ENCODE measurements at places on chromosomes 3 and 15.
A peak's percentile ranks its signal among the peaks of the same experiment; 100 is the strongest.

DNA sequence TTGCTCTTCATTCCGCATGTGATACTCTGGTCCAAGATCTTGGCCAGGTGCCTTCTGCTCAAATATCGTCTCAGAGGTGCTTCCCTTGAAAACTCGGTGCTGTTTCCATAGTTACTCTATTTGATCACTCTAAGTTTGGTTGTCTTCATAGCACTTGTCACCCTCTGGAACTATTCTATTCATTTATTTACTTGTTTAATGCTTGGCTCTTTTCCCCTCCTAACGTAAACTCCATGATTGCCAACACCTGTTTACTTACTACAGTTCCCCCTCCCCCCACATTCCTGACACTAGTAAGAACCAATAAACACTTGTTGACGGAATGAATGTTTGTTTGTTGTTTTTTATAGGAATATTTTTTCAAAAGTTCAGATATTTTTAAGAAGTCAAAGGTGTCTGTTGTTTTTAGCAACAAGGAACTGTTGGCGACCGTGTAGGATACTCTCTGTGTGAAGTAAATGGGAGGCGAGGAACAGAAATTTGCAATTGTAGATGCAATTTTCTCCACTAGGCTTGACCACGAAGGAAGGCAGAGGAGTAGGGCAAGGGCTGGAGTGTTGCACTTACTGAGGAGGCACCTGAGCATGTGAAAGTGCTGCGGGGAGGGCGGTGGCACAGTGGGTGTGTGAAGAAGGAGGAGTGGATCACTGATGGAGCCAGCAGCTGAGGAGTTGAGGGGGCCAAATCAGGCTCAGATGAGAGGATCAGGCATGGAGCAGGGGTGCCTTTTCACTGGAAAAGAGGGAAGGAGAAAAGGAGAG lies 48.4 kb downstream of the MOBP start:
- DNase-seq, result no peak

DNA sequence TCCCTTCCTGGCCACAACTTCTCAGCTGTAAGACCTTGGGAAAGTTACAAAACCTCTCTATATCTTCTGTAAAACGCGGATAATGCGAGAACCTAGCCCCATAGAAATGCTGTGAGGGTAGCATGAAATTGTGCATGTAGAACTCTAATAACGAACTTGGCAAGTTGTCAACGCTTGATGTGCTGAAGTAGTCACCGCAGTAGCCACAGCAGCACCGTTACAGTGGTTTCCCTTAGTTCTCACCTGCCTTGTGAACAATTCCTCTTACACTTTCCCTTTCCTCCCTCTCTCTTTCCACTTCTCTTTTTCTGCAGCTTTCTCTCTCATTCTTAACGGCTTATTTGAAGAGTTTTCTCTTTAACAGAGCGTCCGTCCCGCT lies 447 bp upstream of the SHQ1 start:
- DNase-seq, result no peak

GRCh38 chr15:36601497-36601932 lies 22.1 kb downstream of the CDIN1 start:
- no peak for DNase-seq

- DNase-seq, result no peak
These were observed 10.9 kb downstream of the GNB5 start for GRCh38 chr15:52180196-52180835.

- DNase-seq, result no peak
These were observed 1010.6 kb downstream of the ROBO2 start for GRCh38 chr3:78050276-78051065.

DNA sequence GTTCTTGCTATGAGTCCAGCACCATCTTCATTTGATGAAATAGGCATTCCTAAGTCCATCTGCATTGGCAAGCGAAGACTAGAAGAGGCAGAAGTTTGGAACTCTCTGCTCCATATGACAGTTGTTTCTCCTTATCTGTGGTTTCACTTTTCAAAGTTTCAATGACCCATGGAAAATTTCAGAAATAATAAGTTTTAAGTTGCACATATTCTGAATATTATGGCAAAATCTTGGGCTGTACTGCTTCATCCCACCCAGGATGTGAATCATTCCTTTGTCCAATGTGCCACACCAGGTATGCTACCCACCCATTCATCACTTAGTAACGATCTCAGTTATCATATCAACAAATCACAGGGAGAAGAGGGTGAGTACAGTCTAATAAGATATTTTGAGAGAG lies 647.9 kb downstream of the GRM7 start:
- DNase-seq, result no peak

GRCh38 chr3:140447136-140447535 lies 230.7 kb upstream of the TRIM42 start:
- no peak for DNase-seq

DNA sequence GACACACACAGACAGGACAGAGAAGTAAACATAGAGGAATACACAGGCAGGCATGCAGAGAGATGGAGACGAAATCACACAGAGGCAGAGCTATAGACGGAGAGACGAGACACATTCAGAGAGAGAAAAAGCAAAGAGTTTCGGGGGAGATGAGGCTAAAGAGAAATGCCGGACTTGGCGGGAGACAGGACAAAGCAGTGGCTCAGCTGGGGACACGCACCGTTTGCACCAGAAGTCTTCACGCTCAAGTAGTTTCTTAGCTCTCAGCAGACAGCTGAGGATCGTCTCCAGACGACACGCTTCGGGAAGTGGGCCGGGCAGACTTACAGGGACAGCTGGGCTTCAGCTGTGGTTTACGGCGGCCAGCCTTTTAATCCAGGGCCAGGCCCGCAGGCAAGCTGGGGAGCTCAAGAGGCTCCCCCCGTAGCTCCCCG lies 56.2 kb upstream of the DLG1 start:
- DNase-seq, result no peak

DNA sequence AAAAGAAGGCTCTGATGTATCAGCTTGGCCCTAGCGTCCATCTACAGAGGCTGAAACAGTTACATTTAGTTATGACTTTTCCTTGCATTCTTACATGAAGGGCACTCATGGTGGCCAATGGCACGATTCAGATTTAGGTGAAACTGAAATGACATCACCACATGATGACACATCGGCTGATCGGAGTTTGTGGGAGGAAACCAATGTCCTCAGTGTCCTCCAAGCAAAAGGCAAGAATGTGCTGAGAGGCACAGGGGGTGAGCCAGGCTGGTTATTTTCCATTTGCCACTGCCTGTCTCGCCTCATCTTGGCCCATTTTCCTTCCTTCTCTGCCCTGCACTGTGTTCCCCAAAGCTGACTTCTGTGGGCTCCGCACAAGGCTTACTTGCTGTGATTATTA lies 34.4 kb downstream of the TARS3 start:
- no peak for DNase-seq

- no peak for DNase-seq
These were observed 40.1 kb downstream of the FLNB start for GRCh38 chr3:58048301-58048700.

DNA sequence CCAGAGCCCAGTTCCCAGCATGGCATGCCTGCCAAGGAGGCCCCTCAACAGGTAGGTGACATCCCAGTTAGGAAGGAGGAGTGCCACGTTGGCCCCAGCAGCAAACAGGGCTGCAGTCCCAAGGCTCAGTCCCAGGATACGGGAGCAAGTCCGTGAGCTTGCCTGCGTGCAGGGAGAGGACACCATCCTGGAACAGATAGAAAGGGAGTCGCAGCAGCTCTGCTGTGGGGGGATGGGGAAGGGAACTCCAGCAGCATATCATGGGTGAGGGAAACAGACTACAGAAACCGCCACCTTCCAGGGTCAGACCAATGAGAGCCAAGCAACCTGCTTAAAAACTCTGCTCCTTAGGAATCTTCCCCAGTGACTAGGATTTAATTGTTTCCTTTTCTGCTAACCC lies 9.4 kb upstream of the DYNLT2B start:
- no peak for DNase-seq

DNA sequence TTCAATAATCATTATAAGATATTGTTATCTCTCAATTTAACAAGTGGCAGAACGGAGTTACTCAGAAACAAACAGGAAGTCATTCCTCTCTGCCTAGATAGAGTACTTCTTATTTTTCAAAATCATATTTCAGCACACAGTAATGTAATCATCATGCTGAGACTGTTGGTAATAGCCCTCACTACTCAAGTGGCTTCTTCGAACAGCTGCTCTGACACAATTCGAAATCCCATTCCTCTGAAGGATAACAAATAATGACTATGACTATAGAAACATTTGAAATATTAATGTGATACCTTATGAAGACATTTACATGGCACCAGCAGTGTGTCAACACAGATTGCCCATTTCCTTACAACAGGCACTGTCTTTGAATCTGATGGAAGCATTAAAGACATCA lies 1249.8 kb downstream of the NSUN3 start:
- DNase-seq, result no peak

- no peak for DNase-seq
These were observed 152.3 kb upstream of the NR2E3 start for GRCh38 chr15:71658036-71658435.

- DNase-seq, result no peak
These were observed 116.4 kb upstream of the ROBO2 start for GRCh38 chr3:76923485-76923884.

GRCh38 chr15:70420948-70421482 lies 323.3 kb upstream of the TLE3 start:
- DNase-seq, result no peak

DNA sequence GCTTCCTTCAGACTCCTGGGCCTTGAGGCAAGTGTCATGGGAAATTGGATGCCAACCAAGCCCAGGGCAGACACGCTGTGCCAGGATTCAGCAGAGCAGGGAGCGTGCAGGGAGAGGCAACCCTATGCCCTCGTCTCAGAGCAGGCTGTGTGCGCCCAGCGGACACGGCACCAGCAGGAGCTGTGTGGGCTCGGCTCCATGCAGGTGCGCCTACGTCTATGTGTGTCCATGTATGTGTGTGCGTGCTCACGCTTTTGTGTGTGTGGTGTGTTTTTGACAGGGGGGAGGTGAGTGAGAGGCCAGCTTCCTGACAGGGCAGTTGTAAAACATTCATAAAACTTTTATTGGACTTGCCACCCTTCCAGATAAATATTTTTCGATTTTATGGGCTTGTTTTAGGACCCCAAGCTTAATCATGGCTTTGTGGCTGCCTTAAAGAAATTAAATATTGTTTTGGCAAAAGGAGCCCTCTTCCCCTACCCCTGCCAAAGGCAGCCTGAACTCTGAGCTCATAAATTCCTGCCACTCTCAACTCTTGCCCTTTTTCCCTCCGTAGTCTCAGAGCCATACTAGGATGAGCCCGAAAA lies 84.4 kb downstream of the DNAJB8 start:
- no peak for DNase-seq

DNA sequence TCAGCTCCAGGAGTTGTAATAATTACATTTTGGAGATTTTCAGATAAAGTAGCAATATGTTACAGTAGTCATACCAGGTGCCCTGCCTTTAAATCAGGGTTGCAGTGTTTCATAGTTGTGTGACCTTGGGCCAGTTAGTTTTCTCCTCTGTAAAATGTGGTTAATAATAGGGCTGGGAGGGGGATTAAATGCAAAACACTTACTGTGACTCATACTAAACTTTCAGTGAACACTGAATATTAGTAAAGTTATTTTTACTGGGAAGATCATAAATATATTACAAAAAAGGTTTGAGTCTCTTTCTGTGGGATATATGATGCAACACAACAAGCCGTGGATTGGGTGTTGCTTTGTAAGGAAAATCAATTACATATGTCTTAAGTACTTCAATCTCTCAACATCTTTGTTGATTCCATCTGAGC lies 1.1 kb upstream of the EBLN2 start:
- no peak for DNase-seq

DNA sequence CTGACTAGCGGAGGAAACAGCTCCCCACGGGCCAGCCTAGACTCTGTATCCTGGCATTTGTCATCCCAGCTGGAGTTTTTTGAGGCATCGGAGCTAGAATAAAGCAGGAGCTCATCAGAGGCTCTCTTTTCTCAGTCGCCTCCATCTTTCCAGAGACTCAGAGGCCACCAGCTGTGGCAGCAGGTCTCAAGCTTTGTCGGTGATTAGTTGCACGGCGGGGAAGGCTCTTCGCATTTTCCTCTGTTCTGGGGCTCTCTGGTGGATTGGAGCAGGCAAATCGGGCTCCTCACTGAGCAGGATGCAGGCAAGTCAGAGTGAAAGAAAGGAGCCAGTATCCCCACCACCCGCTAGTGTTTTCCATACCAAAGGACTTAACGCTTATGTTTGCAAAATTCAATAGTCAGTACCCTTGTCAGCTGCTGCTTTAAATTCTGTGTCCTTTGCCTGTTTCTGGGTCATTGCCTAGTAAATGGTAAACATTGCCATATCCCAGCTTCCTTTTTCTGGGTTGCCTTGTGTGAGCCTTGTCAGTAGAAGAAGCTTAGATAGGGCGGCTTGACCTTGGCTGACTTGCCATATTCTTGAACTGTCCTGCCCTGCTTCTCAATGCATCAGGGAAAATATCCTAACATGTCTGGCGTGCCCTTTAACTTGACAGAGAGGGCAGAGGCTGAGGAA lies 127.1 kb downstream of the PTPRG start:
- DNase-seq, result no peak

DNA sequence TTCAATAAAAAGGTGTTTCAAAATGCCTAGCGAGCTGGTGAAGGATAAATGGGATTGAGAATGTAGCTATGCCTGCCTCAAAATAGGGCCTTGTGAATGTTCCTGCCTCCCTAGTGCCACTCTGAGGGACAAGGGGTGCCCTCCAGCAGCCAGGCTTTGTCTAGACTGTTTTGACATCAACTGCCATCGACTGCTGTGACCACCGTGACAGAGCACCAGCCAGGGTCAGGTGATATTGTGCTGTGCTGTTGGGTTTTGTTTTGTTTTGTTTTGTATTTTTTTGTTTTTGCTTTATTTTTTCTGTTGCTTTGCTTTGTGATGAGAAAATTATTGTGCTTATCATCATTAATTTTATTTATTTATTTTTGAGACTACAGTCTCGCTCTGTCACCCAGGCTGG lies 144.8 kb downstream of the SMAD6 start:
- DNase-seq, result no peak

DNA sequence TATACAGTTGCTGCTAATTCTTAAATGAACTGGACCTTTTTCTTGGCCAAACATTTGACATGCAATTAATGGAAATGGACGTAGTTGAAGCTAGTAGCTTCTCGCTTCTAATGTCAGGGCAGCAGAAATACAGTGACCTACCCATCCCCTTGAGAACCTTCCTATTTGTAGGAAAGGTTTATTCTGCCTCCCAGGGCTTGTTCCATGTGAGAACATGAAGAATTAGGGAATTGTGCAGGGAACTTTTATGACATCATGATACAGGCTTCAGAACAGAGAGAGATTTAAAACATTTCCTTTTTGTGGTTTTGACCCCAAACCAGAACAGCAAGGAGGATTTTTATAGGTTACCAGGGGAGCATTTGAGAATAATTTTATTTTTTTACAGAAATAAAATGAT lies 406.6 kb upstream of the PPP2R3A start:
- DNase-seq, result no peak

GRCh38 chr15:77024273-77025082 lies 29.6 kb downstream of the PSTPIP1 start:
- DNase-seq, result peak; percentile 42

- DNase-seq, result no peak
These were observed 14.0 kb upstream of the TOPBP1 start for GRCh38 chr3:133675631-133676335.

GRCh38 chr3:157406394-157406793 lies 30.3 kb upstream of the PTX3 start:
- DNase-seq, result no peak

Data from activated CD4-positive, alpha-beta T cell treated with anti-CD3 and anti-CD28 coated beads for 1 hour (primary cell).